Fibroblast of skin of left quadriceps (primary cell): ENCODE measurements at places on chromosomes 3 and 15.

GRCh38 chr15:63405159-63405558 is 23.5 kb upstream of the CA12 start:
- DNase-seq, result no peak

DNA sequence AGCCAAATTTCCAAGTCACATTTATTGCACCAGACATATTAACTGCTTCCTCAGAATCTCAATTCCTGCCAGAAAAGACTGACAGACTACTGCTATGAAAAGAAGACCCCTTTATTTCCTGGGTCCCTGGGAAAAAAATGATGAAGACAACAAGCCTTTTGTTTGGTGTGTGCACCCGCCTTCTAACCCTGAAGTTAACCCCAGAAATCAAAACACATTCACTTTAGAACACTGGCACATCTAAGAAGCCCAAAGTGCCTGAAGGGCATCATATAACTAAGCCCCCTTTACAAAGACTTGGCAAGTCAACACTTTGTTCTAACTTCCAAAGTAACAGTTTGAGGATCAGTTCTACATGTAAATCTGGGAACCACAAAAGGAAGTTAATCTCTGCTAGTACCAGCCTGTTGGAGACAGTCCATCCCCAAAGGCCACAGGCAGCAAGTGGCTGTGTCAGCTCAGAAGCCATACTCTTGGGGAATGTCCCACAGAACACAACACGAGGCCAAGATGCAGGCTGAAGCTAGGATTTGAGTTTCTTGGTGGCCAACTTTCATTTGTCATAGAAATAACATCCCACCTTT is 16.3 kb upstream of the ATP1B3 start:
- DNase-seq, result no peak

GRCh38 chr15:39326306-39326975 is 254.4 kb upstream of the THBS1 start:
- DNase-seq, result no peak

- DNase-seq, result no peak
These were observed 54.9 kb downstream of the TGFBR2 start for GRCh38 chr3:30661098-30661873.

- no peak for DNase-seq
These were observed 124.8 kb upstream of the ST8SIA2 start for GRCh38 chr15:92268900-92269299.

GRCh38 chr3:181317508-181317907 is 328.0 kb upstream of the DNAJC19 start:
- no peak for DNase-seq

GRCh38 chr15:77162872-77163633 is 92.1 kb upstream of the TSPAN3 start:
- no peak for DNase-seq

DNA sequence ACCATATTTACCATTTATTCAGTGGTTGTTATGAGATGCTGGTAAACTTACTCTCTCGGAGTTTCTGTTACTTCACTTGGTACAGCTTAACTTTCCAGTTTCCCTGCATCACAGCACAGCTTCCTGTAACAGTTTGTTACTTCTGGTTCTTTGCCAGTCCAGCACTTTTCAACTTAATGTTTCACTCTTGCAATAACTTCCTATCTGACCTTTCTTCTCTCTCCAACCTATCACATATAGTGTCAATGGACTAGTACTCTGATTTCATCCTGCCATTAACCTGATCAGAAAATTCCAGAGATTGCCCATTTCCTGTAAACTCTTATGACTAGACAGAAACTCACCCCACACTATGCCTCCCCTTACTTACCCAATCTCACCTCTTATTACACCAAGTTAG is 3.9 kb upstream of the ATP11B start:
- no peak for DNase-seq

DNA sequence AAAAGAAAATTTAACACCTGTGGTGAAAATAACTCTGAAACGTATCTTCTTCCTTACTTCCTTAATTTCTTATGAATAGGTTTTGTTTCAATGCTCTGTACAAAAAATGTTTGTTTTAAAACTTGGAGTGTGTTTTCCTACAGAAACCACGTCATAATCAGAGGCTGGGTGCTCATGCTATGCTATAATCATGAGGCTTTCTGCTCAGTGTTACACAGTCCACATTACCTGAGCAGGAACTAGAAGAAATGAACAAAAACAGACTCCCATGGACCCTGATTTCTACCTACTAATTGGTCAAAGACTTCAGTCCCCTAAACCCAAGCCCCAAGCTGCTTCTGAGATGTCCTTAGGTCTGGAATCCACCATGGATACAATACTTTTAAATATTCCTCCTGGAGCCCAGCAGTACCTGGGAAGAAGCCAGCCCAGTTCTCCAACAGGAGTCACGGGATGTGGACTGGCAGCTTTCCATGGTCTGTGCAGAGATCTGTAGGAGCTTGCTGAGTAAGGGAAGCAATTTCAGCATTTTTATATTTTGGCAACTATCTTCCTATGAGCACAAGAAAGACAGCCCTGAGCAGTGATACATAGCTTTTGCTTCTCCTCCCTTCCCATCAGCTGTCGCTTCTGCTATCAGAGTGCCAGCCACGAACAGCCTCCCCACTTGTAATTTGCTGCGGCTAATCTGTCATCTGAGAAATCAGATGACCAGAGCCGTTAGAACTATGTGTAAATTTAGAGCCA is 65.6 kb downstream of the WDR72 start:
- no peak for DNase-seq

- DNase-seq, result no peak
These were observed 290.8 kb upstream of the ZPLD1 start for GRCh38 chr3:102144063-102144462.

DNA sequence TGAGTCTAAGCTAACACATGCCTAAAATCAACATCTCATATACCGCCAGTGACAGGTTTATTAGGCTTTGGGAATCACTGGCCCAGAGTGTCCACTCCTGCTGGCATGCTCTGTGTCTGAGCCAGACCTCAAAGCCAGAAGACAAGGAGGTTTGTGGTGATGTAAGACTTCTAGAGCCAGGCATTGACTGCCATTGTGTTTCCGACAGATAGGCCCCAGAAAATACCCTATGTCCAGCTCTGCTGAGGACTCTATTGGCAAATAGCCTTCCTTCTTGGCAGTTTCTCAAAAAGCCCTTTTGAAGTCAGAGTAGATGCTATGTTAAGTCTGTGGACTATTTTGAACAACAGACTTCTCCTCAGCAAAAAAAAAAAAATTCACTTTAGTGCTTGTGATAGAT is 181.9 kb upstream of the UBE2E1 start:
- DNase-seq, result no peak

DNA sequence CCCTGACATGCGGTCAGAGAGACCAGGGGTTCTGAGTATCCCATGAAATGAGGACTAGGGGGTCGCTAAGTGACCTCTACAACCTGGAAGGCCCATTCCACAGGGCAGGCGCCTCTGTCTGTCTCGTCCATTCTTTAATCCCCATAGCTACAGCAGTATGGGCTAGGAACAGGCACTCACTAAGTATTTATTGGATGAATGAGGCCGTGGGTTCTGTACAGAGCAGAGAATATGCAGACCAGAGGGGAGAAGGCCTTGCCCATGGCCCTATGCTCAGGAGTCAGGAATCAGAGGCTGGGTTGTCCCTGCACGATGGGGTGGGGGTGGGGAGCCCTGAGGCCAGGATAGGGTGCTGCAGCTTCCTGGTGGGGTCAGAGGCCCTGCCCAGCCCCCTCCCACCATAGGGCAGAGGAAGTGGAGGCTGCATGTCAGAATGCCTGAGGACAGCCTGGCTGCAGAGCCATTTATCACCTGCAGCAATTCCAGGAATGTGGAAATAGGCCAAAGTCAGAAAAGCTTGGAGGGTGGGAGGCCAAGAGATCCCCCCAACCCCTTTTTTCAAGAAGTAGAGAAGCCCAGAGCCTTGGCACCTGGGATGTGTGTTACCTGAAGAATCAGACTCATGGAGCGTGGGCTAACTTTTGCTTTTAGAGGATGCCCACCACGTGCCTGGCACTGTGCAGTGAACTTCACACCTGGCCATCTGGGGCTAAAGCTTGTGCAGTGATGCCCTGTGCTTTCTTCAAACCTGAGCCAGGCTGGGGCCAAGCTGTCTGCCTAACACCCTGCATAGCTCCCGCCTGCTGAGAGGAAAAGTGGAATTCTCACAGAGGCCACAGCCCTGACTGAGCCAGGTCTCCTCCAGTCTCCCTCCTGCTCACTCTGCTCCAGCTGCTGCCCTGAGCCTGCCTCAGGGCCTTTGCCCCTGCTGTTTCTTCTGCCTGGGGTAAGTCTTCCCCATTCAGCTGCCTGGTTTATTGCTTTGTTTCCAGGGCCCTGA is 109.4 kb downstream of the WNT7A start:
- DNase-seq, result no peak

DNA sequence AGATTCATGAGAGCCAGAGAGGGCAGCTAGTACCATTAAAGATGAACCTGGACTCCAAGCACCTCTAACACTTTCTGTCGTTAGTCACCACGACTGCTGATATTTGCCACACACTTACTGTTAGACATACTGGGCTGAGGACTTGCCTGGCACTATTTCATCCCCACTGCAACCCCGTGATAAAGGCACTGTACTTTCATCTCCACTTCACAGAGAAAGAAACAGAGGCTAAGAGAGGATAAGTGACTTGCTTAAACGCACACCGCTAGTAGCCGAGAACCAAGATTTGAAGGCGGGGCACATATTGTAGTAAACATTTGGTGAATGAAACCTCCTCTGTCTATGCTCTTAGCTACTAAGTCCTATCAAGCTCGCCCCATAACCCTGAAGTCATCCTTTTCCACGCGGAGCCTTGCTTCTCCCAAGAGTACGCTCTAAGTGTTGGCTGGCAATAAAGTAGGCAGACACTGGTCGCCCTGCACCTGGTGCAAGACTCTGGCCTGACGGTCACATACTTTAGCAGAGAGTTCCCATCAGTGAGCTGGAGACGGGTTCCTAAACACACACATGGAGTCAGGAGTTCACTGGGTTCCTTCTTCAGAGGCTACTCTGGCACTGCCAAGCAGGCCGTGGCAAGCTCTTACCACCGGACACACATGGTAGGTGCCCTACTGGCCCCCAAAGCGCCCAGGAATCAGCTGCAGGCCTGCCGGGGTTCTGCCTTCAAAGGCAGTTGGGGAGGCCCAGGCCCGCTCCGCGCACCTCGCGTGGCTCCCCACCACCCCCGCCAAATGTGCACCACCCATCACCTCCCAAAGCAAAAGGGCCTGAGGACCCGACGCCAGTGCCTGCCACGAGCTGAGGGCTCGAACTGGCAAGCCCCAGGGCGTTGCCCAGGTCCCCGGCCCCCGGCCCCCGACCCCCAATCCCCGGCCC is 951 bp downstream of the POMGNT2 start:
- DNase-seq, result no peak

- DNase-seq, result no peak
These were observed 20.2 kb downstream of the SEMA6D start for GRCh38 chr15:47737477-47737876.

DNA sequence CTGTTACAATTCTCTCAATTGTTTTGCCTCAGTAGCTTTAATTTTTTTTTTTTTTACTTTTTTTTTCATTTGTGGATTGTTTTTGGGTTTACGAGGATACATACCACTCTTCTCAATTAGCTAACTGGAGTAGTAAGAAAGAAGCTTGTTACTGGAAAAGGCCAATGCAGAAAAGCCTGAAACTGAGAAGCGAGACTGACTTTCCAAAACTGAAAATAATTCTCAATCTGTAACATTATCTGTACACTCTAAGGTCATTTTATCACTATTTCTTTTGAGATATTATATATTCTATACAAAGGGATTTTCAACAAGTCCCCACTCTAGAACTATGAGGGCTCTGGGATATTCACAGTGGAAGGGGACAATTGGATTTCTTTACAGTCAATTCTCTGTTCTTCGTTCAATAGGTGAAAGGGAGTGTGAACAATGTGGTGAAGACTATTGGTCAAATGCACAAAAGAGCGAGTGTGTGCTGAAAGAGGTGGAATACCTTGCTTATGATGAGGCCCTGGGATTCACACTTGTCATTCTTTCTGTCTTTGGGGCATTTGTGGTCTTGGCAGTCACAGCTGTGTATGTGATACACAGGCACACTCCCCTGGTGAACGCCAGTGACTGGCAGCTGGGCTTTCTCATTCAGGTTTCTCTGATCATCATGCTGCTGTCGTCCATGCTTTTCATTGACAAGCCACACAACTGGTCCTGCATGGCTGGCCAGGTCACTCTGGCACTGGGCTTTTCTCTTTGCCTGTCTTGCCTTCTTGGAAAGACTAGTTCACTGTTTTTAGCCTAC is 83.9 kb upstream of the KCNAB1 start:
- no peak for DNase-seq

- DNase-seq, result no peak
These were observed 115.3 kb downstream of the MECOM start for GRCh38 chr3:169548194-169548593.

- no peak for DNase-seq
These were observed 428.2 kb downstream of the GRM7 start for GRCh38 chr3:7289121-7289520.

- DNase-seq, result no peak
These were observed 267.3 kb downstream of the SHQ1 start for GRCh38 chr3:72580900-72581299.

DNA sequence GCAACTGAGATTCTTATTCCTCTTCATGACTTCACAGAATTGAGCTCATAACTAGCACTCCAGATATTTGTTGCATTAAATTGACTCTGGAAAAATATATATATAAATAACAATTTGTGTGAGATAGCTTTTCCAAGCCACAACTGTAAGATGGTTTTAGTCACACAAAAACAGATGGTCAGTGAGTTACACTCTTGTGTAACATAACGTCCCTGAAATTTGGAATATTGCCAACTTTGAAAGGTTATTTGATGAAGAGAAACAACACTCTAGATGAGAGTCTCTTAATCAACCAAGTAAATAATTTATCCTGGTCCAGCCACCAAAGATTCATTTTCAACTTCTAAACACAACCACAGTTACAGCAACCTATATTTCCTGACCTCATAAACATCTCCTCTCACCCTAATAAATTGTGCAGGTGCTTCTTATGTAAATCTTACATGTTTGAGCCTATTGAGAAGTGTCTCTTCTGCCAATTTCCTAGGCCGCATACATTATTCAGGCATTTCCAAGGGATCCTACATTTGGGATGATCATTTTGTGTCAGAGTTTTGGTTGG is 84.9 kb upstream of the ACP3 start:
- DNase-seq, result no peak

GRCh38 chr15:63203451-63204090 is 14.2 kb downstream of the RAB8B start:
- no peak for DNase-seq

DNA sequence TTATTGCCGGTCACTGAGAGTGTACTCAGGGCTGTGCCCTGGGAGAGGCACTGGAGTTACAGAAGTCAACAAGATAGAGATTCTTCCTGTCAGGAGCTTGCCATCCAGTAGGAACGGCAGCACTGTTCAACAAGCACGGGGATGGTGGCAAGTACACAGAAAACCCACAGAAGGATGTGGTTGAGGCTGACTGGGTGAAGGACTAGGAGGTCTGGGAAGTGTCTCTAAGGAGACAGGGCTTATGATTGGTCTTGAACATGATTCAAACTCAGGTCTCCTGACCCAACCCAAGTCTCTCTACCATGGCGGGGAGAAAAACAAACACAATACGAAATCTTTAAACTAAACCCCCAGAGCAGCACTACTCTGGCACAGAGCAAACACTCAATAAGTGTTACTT is 37.6 kb downstream of the ERICH6 start:
- no peak for DNase-seq
